ENCODE measurements at places on chromosomes 6 and 20. TPM values are rescaled to one million over a fixed set of nuclear protein-coding genes. Genes with fewer than 3 reads are reported as not detected.

DNA sequence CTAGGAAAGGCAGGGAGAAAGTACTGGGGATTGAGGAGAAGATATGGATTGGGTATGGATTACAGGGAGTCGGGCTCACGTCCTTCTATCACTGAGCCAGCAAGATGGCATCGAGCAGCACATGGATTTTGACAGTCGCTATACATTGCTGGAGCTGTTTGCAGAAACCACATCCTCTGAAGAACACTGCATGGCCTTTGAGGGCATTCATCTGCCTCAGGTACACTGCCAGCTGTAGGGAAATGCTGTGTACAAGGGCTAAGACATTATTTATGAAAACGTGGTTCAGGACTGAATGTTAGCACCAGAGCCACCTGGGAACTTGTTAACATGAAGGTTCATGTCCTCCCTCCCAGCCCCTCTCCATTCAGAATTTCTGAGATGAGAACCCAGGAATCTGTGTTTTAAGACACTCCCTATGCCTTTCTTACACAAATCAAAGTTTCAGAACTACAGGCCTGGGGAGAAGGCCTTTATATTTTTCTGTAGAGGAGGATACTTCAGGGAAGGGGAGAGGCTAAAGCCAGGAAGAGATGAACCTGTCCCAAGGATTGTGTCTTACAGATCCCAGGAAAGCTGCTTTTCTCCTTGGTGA is 3.5 kb downstream of the CUL9 start:
- no peak overlapping the region for H3K4me3 ChIP-seq
- H3K36me3 ChIP-seq: no peaks in the 10 kb centered on the region
- peaks cover 30% of the 10 kb centered on the region for H3K4me1 ChIP-seq
- DNase-seq: no peak

DNA sequence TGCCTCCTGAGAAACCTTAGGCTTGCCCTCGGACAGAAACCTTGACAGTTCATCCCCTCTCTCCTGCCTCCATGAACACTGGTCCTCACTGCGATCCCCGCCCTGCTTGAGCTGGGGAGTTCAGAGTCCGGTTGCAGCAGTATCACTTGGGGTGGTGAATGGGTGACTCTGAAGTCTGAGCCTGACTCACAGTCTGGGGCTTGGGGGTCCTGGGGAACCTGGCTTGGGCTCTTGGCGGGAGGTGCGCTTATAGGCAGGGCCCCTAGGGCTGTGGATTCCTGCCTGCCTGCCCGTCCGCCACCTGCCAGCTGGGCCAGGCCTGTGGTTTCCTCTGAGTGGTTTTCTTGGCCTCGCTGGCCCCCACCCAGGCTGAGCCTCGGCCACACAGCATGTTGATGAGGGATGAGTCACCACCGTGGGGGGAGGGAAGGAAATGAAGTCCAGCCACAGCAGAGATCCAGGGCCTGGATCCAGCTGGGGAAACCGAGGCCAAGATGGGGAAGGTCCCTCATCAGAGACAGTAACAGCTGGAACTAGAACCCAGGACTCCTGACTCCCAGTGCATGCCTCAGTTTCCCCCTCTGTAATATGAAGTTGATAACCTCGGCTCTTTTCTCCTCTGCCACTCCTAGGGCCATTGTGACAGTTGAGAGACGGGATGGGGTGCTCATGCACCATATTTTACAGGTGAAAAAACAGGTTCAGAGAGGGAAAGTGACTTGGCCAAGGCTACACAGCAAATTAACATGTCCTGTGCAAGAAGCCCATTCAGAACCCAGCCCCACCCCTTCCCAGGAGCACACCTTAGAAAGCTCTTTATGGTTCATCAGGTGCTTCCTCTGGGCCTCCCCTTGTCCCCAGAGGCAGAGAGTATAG is 9.2 kb downstream of the FOXS1 start:
- peak overlapping the region; percentile 13 for H3K27ac ChIP-seq
- peaks cover 25% of the 10 kb centered on the region for H3K4me1 ChIP-seq
- H3K36me3 ChIP-seq: no peaks in the 10 kb centered on the region
- DNase-seq: no peak
- no peaks in the 10 kb centered on the region for H3K27me3 ChIP-seq
- no peak overlapping the region for H3K4me3 ChIP-seq

GRCh38 chr6:133923938-133924593 is 29.0 kb upstream of the TBPL1 start:
- no peak overlapping the region for H3K4me3 ChIP-seq
- no peaks in the 10 kb centered on the region for H3K36me3 ChIP-seq
- no peaks in the 10 kb centered on the region for H3K4me1 ChIP-seq

DNA sequence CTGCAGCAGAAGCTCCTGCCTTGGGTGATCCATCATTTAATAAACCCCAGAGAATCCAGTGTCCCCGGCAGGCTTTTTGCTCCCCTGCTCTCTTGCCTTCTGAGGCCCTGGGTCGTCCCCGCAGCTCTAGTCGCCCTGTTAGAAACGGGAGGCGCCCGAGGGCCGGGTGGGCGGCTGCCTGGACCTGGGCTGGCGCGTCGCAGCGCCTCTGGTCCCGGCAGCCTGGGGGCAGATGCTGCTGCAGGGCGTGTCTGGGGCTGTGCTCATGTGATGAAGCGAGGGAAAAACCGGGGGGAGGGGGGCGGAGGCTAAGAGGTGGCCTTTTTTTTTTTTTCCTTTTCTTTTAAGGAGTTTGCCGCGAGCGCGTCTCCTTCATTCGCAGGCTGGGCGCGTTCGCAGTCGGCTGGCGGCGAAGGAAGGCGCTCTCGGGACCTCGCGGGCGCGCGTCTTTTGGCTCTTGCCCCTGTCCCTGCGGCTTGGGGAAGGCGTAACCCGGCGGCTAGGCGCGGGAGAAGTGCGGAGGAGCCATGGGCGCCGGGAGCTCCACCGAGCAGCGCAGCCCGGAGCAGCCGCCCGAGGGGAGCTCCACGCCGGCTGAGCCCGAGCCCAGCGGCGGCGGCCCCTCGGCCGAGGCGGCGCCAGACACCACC is 394 bp downstream of the AKAP12 start:
- peak overlapping the region; percentile 77 for H3K4me3 ChIP-seq
- peak overlapping the region; percentile 93 for H3K27ac ChIP-seq

DNA sequence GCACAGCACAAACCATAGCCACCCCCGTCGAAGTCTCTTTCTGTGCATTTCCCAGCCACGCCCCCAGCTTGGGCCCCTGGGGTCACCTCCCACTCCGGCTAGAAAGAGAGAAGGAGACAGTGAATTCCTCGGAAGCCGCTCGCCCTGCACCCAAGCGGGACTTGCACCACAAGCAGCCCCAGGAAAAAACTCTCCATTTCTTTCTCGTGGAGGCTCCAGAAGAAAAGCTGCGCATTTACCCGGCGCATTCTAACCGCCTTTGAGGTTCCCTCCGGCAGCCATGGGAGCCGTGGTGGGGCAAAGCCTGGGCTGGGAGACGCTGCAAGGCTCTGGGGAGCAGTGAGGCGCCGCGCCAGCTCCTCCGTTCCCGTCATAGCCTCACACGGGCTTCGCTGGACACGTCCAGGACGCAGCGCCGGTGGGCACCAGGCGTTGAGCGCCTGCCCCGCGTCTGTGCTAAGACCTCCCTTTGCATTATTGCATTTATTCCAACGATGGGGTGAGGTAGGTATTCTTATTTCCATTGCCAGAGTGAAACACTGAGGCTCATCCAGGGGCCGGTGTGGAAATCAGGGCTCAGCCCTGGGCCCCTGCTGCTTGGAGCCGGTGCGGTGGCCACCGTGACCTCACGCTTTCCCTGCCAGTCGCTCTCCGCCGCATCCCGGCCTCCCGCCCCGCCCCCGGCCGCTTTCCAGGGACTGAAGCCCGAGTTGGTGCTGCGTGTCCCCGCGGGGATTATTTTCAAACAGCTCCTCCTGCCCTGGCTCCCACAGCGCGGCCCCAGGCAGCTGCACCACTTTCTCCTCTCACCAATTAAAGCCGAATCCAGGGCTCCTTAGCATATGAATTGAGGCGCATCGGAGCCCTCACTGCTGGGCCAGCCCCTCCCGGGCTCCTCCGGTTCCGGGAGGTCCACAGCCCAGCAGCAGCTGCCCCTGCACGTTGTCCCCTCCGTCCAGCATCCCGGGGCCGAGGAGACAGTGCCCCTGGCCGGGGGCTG is 148.3 kb upstream of the AFDN start:
- H3K4me1 ChIP-seq: peaks cover 12% of the 10 kb centered on the region
- H3K36me3 ChIP-seq: no peaks in the 10 kb centered on the region
- no peak overlapping the region for H3K27ac ChIP-seq
- H3K27me3 ChIP-seq: no peaks in the 10 kb centered on the region

DNA sequence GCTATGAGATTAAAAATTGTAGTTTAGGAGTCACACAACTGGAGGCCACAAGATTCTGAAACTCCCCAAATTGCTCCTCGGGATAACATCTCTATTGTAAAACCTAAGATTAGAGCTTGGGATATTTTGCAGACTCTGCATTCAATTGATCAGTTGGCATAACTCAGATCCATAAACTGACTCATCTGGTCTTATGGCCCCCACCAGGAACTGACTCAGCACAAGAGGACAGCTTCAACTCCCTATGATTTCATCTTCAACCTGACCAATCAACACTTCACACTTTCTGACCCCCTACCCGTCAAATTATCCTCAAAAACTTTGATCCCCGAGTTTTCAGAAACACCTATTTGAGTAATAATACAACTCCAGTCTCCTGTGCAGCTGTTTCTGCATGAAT is 257.3 kb downstream of the HAO1 start:
- H3K27ac ChIP-seq: no peak overlapping the region
- no peak for DNase-seq
- no peaks in the 10 kb centered on the region for H3K4me1 ChIP-seq
- H3K27me3 ChIP-seq: no peaks in the 10 kb centered on the region

DNA sequence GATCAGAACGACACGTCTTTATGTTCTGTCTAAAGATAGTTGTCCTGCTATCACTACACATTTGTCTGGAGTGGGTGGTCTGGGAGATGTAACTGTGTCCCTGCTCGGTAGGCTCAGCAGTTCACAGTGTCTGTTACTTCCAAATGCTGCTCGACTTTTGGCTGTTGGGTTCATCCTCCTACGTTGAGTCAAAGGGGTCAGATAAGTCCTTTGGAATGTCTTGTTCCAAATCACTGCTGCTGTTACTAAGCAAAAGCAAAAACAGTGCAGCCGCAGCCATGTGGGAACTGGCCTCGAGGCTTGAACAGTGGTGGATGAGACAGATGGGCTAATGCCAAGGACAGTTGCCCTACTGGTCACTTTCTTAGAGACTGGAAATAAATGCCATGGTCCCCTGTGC is 272.2 kb upstream of the MAP3K7 start:
- H3K4me1 ChIP-seq: no peaks in the 10 kb centered on the region
- no peak for DNase-seq
- H3K27ac ChIP-seq: no peak overlapping the region
- H3K27me3 ChIP-seq: no peaks in the 10 kb centered on the region

DNA sequence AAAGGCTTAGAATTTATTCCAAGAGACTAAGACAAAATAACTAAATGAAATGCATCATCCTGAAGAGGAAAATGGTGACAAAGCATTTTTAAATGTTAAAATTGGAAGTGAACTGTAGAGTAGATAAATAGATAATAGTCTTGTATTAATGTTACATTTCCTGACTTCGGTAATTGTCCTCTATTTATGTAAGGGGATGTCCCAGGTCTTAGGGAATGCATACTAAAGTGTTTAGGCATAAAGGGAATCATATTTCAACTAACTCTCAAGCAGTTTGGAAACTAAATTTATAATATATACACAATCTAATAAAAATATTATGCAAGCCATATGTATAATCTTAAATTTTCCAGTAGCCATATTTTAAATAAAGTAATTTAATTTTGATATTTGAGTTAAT is 159.3 kb downstream of the WDR27 start:
- no peak for DNase-seq
- no peaks in the 10 kb centered on the region for H3K4me1 ChIP-seq
- no peaks in the 10 kb centered on the region for H3K36me3 ChIP-seq
- H3K27me3 ChIP-seq: no peaks in the 10 kb centered on the region
- H3K4me3 ChIP-seq: no peak overlapping the region
- H3K27ac ChIP-seq: no peak overlapping the region

DNA sequence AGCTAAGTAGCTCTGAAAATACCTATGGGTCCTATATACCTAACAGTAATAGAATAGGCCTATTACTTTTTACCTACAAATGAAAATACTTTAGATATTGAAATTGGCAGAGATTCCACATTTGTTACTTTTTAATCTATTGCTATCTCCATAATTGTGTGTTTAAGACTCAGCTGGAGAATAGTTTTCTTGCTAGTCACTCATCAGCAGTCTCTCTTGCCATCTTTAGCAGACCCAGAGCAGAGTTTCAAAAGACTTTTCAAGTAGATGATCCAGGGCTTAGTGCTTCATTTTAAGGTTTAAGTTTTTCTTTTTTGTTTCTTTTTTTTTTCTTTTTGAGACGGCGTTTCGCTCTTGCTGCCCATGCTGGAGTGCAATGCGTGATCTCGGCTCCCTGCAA is 12.9 kb downstream of the ANKS1A start:
- H3K27me3 ChIP-seq: no peaks in the 10 kb centered on the region
- no peak overlapping the region for H3K4me3 ChIP-seq
- H3K36me3 ChIP-seq: no peaks in the 10 kb centered on the region
- no peak for DNase-seq
- H3K27ac ChIP-seq: no peak overlapping the region

GRCh38 chr6:83870649-83871048 is 11.2 kb downstream of the CYB5R4 start:
- no peaks in the 10 kb centered on the region for H3K27me3 ChIP-seq
- H3K36me3 ChIP-seq: no peaks in the 10 kb centered on the region
- DNase-seq: no peak
- H3K4me1 ChIP-seq: no peaks in the 10 kb centered on the region
- no peak overlapping the region for H3K27ac ChIP-seq
- H3K4me3 ChIP-seq: no peak overlapping the region

DNA sequence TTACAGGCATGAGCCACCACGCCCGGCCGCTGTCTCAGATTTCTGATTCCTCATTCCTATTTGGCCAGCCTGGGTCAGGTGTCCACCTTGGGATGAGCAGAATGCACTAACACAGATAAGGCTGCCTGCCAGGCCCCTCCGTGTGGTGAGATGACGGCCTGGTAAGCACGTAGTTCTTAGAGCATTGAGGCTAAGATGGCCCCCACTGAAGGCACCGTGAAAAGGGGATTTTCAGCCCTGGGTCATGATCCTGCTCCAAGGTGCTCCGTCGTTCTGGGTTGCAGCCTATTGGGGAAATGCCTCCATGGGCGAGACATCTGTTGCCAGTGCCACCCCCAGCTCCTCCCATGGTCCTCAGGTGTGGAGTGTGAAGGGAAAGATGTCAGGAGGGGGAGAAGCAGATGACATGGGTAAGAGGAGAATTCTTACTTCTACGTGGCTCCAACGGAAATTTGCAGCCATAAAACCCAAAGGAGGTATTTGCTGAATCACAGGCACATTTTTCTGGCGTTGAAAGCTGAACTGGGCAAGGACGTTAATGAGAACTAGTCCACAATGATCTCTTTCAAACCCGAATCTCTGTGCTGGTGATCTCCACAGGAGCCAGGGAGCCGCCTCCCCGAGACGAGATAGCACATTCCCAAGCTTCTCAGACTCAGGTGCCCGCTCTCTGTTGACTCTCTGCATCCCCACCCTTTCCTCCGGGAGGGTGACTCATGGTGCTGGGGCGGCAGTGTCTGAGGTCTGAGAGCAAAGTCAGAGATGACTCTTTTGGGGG is 34.0 kb upstream of the BMP6 start:
- no peak for DNase-seq
- H3K27me3 ChIP-seq: no peaks in the 10 kb centered on the region
- no peaks in the 10 kb centered on the region for H3K4me1 ChIP-seq
- no peak overlapping the region for H3K4me3 ChIP-seq
- no peak overlapping the region for H3K27ac ChIP-seq
- no peaks in the 10 kb centered on the region for H3K36me3 ChIP-seq

DSP gene
- 802 TPM for total RNA-seq

MUC22 gene
- 2.9 TPM for total RNA-seq

MUCL3 gene
- 0.49 TPM for total RNA-seq

All from vagina (tissue), 2 donors.